ENCODE measurements at places on chromosomes 1 and 21.

DNA sequence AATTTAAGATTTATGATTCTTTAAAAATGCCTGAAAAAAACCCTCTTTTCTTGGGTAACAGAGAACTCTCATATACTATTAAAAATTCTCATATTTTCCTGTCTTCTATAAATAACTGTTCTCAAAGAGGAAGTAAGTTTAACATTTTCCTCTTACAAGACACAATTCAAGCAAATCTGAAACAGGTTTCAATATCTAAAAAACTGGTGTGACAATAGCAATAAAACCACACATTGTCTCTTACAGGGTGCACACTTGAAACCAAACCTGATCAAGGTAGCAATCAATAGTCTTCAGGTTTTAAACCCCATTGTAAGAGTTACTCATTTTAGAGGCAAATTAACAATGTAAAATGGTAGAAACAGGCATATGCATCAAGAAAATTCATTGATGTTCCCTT is 28.0 kb downstream of the FUBP1 start:
- DNase-seq = peak; percentile 22

DNA sequence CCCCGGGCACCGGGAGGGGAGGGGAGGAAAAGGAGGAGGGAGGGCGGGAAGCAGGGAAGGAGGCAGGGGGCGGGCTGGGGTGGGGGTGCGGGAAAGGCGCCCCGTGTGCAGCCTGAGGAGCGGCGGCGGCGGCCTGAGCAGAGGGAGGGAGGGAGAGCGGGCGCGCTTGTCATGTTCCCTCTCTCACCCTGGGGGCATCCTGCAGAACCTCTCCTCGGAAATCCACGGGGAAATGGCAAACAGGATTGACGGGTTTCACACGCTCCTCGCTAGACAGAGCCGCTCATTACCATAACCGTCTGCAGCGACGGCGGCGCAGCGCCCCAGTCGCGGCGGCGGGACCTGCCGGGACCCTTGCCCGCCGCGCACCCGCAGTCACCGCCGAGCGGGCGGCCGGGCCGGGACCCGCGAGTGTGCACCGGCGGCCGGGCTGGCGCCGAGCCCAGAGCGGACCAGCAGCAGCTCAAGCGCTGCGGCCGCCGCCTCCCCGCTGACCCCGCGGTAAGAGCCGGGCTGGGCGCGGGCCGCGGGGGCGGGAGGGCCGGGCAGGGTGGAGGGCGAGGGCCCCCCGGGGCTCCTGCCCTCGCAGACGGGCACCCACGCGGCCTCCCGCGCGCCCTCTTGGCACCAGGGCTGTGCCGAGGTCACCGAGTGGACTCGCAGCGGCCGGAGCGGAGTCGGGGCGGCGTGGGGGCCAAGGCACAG is at the start of gene SERTAD4:
Gene SERTAD4, plus strand, starts transcription at position 286 of the 705 bp plus-strand sequence. CDS start 5,165 bp downstream, outside the sequence.
- DNase-seq = no peak

DNA sequence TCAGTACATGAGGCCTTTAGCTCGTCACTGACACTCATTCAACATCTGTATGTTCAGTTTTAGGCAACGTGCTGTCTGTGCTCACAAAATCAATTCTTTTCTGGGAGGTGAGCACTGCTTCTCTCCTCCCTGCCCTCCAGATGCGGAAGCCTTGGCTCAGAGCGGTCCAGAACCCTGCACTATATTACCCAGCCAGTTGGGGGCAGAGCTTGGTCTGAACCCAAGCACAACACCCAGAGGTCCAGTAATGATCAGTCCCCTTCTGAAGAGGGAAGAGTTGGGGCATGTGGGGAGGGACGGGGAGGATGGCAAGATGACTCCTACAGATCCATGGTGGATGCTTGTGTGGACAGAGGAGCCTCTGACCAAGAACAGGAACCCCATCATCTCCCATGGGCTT is 5.6 kb upstream of the DSCAM start:
- DNase-seq = no peak

DNA sequence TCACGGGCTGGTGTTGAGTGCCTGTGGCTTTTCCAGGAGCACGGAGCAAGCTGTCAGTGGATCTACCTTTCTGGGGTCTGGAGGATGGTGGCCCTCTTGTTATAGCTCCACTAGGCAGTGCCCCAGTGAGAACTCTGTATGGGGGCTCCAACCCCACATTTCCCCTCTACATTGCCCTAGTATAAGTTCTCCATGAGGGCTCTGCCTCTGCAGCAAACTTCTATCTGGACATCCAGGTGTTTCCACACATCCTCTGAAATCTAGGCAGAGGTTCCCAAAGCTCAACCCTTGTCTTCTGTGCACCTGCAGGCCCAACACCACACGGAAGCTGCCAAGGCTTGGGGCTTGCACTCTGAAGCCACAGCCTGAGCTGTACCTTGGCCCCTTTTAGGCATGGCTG is 157.3 kb downstream of the MRPL39 start:
- no peak for DNase-seq

- no peak for DNase-seq
Observed at GRCh38 chr1:75345538-75346292, 211.5 kb downstream of the LHX8 start.
